ENCODE measurements at places on chromosomes 3 and 15.
A peak's percentile ranks its signal among the peaks of the same experiment; 100 is the strongest.

DNA sequence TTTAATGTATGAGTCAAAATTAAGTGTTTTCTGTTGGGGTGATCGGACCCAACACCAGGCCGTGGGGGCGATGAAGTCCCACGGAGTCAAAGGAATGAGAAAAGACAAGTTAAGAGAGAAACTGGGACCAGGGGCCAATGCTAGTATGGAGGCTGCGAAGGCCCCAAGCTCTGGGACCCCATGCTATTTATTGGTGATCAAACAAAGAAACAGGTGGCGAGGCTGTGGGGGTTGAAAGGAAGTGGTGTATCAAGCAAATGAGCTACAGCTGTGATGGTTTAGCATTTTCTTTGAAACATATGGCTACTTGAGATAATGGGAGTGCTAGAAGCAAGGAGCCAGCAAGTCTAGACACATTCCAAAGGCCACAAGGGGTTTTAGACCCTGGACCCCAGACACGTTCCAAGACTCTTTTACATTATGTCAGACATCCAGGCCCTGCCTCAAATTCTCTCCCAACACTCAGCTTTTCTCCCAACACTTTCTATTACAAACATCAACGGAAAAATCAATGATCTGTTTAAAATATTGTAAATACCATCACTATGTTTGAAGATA is 56.0 kb upstream of the SNRPN start:
- DNase-seq: no peak

- peak; percentile 60 for DNase-seq
Measured at GRCh38 chr3:160801386-160802118, 45.5 kb downstream of the PPM1L start.

DNA sequence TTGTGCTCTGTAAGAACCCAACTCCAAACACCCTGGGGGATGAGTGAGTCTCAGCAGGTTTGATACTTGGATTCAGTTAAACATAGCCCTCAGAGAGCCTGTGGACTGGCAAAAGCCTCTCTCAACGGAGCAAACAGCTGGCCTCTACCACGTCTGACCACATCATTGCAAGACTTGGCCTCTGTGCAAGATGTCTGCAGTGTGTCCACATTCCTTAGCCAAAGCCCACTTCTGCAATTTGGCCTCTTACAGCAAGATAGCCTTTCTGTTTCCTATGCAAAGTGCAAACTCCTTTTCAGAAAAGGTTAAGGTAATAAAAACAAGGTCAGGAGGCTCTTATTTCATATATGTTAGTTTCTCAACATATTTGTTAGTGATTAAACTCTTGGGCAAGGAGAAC is 27.9 kb downstream of the FBN1 start:
- DNase-seq: no peak

DNA sequence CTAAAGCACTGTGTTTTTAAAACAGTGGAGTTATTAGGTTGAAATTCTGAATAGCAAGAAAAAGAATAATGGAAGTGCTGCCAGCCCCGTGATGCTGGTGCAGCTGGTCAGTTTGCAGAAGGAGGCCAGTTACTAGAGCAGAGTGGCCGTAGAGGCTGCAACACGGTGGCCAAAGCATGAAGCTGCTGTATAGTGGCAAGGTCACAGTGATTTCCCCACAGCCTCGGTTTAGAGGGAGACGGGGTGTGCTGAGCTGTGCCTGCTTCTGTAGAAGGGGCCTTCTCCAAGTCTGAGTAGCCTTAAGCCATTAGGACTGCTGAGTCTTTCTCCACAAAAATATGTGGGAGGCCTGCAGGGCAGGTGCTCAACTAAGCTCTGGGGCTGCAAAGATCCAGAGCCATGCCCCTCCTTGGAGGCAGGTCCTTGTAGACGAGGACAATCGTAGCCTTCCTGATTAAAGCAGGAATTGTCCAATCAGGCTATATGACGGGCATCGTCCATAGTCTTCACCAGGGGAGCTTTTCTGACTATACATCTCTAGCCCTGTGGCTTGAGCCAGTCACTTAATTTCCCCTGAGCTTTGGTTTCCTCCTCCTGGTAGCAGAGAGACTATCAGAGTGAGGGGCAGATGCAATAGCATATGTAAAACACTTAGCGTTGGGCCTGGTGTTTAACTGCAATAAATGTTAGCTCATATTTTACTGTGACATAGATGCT is 151.6 kb downstream of the PGPEP1L start:
- no peak for DNase-seq

GRCh38 chr15:45287390-45287956 is 35.4 kb downstream of the SLC28A2 start:
- no peak for DNase-seq

DNA sequence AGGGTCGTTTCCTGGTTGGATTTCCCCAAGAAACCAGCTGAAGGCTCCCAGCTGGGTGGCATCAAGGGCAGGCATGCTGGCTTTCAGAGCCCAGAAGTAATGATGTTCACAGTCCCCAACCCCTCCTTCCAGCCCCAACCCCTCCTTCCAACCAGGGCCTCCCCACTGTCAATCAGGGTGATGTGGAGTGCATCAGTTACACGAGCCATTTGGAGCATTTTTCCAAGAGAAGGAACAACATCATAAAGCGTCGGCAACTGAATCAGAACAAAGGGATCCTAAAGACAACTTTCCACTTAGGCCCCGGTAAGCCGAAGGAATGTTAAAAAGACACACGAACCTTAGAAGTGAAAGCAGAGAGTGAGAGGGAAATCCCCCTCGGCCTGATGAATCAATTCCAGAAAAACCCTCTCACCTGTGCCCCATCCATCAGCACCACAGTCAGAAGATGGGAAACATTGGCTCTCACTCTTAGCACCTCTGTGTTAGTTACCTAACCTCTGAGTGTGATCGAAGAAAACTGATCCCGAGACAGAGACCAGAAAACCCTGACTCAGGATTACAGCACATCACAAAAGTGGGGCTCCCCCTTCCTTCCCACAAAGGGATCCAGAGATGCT is 101.2 kb upstream of the WNT5A start:
- no peak for DNase-seq

DNA sequence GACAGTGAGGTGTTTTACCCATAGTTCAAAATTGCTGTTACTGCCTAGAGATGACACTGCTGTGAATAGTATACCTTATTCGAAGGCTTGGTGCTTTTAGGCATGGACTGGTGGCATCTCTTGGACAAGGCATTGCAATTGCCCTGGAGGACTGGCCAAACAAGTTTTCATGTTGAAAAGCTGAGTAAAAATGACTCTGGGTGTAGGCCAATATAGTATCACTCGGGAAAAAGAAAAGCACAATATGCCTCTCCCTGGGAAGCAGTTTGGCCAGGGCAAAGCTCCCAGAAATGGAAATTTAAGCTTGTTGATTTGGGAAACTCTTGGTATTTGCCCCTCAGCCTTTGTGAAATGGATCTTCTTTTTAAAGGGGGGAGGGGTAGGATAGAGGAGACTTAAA is 54.8 kb downstream of the ZNF609 start:
- DNase-seq: no peak

- no peak for DNase-seq
Measured at GRCh38 chr15:81666839-81667238, 292.8 kb upstream of the TMC3 start.

DNA sequence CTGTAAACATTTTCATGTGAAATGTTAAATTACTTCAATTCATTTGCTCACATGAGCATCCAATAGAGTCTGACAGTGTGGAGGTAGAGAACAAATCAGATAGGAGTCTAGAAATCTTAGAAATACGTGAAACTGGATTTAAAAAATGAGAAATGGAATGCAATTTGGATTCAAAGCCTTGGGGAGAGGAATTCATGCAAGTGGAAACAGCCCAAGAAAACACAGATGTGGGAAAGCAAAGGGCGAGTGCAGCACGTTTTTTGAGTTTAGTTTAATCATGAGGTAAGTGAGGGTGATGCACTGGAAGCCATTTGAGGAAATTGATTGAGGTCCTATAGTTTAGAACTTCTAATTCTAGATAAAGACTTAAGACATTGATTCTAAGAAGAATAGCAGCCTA is 434.7 kb downstream of the C3orf38 start:
- no peak for DNase-seq

DNA sequence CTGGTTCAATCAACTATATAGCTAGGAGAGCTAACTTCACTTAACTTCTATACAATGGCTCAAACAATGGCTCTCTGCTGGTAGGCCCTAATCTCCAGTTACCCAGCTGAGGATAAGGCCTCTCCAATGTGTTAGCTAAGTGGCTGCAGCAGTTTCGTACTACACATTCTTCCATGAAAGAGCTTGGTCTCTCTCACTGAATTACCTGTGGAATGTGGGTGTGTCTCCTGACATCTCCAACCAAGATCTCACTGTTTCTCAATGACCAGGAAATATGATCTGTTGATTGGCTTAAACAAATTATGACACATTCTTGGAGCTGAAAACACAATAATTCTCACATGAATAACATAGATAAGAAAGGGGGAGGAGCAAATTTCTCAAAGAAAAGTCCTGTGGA is 169.8 kb upstream of the ROBO1 start:
- DNase-seq: no peak

GRCh38 chr3:37810848-37811247 is 50.8 kb upstream of the CTDSPL start:
- no peak for DNase-seq
